Activated CD4-positive, alpha-beta T cell treated with anti-CD3 and anti-CD28 coated beads, Interleukin-10, Interleukin-2, amounts not matched to agents 100 ng/mL and 50 ng/mL, durations not matched to agents 16 hours and 8 hours (primary cell): ENCODE measurements at places on chromosomes 1 and 21.

- DNase-seq, result peak; percentile 49
Measured at GRCh38 chr1:51282605-51283004, 46.5 kb downstream of the RNF11 start.

- no peak for DNase-seq
Measured at GRCh38 chr21:38885909-38886308, 80.2 kb downstream of the ETS2 start.

GRCh38 chr1:156711011-156711817 lies 5.8 kb upstream of the CRABP2 start:
- DNase-seq, result no peak

DNA sequence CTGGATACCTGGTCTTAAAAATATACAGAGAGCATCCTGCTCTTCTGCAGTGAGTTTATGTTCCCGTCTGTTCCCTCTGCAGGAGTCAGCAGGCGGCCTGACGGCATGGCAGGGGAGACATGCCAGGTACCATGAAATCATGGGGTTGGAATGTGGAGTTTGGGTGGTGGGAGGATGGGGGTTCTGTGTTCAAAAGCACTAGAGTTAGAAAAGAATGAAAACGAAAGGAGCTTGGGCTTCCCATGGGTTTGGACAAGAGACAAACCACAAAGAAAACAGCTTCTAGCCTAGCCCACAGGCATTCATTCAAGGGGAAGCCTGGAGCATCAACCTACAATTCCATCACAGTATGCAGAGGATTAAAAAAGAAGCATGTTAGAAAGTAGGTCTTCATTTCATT lies 59.9 kb downstream of the WARS2 start:
- no peak for DNase-seq

- no peak for DNase-seq
Measured at GRCh38 chr1:25168193-25169071, 63.9 kb downstream of the SYF2 start.

DNA sequence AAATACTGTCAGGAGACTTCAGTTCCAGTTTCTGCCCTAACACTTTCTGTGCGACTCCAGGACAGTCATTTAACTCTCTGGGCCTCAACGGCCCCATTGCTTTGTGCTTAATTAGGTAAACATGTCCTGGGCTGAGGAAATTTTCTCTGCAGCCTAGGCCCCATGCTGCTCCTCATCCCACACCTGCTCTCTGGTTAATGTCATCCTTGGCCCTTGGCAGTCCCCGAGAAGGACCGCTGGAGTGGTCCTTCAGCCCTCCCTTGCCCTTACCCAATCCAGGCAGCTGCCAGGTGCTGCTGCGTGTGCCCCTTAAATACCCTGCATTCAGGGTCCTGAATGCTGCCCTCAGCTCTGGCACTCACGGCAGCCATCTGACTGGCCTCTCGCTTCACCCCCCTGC lies 18.7 kb downstream of the UBL4B start:
- no peak for DNase-seq

DNA sequence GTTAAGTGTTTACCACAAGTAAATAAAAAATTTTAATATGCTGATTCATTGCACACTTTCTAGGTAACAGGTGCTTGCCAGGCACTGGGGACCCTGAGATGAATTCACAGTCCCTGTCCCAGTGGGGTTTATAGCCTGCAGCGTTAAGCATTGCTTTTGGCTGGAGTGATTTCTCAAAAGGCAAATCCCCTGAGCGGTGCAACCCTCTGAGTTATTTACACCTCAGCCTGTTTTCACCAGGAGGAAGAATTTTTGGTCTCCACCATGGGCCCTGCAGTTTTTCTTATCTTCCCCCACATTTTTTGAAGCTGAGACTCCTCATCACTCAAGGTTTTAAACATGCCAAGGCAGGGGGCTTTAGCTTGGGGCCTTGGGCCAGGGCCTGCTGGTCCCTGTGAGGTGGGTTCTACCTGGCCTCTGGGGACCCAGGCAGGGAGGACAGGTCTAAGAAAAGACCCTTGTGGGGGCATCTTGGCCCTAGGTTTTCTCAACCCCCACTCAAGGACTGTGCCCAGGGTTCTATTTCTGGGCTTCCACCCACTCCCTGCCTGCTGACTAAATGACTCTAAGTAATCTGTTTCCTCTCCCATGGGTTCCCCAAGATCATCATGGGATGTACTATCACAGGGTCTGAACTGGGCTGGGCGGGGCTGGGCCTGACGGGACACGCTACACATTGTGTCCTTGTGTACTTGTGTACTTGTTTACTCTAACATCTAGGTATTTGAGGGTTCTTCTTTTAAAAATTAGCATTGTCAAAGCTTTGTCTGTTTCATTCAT lies 10.2 kb upstream of the CHIT1 start:
- no peak for DNase-seq

- DNase-seq, result no peak
Measured at GRCh38 chr1:155287987-155288543, 10.8 kb downstream of the HCN3 start.

DNA sequence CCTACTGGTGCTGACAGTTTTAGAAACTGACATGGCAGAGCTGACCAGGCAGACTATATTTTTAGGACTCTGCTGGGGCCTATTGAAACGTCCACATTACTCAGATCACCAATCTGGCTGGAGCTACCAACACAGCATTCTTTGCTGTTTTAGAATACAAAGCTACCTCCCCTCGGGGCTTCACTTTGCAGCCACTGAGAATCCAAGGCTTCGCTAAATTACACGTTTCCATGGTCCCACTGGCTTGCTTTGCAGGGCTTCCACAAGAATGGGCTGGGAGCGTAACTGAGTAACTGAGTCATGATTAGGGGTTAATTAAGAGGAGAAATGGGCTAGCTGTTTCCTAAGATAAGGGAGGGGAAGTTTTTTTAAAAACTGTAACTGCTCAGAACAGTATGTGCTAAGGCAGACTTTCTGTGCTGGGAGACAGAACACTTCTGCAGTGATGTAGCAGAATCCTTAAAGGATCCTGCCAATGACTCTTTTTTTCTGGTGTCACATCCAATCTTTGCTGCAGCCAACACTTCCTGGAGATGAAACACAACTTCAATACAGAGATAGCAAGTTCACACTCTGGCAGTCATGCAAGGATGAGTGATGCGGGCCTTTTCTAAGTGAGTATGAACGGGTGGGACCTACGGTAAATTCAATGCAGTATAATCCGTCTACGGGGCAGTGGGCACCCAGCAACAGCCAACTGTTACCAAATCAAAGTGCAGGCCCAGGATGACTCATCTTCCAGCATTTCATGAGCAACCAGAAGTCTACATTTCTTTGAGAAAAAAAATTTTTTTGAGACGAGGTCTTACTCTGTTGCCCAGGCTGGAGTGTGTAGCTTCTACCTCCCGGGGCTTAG lies 21.5 kb downstream of the NDUFS5 start:
- DNase-seq, result peak; percentile 68

DNA sequence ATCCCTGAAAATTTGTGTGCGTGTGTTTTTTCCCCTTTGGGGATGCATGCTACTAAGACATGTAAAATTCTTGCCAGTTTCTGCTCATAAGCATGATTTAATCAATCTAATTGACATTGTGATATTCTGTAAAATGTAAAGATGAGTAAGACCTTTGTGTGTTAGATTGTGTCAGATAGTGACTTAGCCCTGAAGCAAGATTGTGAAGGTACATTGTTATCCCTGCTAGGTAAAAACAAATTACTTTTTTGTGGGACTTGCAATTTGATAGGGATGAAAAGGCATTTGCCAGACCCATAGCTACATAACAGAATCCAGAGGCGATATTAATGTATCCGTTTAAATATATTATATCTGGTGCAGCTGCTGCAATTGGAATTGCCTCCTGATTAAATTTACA lies 338.0 kb downstream of the RWDD3 start:
- no peak for DNase-seq
